ENCODE measurements at places on chromosomes 11 and 22.

DNA sequence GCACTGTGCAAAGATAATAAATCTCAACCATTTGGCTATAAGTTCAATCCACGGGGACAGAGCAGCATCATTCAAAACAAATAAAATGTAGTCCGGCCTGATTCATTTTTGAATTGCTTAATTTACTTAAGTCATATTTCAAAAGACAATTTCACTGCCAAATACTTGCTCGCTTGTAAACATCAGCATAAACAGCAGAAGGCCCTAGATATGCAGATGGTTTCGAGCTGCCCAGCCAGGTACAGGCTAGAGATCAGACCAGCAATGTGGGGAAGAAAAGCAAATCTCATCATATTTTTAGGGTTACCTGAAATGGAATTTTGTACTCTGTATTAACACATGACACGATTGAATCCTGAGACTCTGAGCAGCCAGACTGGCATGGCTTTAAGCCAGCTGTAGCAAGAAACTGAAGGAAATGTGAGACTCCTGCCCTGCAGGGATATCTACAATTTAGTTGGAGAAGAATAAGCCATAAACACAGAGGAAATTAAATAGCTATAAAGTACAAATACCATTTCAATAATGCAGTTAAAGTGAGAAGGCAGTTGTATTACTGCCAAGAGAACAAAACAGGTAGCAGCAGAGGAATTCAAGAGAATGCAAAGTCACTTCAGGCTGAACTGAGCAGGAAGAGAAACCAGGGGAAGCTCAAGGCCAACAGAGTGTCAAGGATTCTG lies 440.3 kb downstream of the ETS1 start:
- no peak for DNase-seq

GRCh38 chr22:27377501-27378295 lies 423.9 kb downstream of the MN1 start:
- no peak for DNase-seq

- DNase-seq, result no peak
Measured at GRCh38 chr11:635945-636510, 1.0 kb upstream of the DRD4 start.

DNA sequence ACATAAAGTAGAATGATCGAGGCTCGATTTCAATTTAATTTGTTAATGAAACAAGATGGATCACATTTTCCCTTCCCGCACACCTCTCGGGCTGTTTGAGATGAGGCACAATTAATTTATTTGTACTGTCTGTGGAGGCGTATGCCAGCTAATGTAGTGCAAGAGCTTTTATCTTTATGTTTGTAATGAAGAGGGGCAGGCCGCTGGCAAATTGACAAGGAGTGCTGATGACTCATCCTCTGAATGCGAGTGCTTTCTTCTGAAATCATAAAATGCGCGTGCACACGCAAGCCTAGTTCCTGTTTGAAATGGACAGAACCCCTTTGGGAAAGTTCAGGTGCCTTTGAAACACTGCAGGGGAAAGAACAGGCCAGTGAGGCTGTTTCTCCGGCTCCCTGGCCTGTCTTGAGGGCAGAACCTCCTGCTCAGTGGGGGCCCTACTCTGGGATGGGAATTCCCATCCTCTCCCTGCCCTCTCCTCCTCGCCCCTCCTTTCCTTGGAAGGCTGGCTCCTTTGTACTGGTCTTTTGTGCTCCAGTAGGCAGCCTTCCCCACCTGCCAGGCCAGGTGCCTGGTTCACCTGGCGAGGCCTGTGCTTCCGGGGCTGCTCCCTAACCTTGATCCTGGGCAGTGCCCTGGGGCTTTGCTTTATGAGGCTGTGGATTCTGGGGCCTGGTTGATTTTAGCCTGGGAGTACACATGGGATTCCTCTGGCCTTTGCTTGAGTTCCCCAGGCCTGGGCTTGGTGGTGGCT lies 50.3 kb downstream of the TEAD1 start:
- DNase-seq, result peak; percentile 2

DNA sequence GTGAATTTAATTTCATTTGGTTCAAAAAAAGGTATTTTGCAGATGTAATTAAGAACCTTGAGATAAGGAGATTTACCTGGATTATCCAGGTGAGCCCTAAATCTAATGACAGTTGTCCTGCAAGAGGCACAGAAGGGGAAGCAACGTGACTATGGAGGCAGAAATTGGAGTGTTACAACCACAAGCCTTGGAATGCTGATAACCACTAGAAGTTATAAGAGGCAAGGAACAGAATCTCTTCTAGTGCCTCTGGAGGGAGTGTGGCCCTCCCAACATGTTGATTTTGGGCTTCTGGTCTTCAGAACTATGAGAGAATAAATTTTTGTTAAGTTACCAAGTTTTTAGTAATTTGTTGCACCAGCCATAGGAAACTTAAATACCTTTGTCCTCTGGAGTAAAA lies 32.8 kb downstream of the RRM1 start:
- DNase-seq, result no peak

- no peak for DNase-seq
Measured at GRCh38 chr11:131792243-131792642, 421.8 kb downstream of the NTM start.

- no peak for DNase-seq
Measured at GRCh38 chr11:120539667-120540369, 28.3 kb downstream of the GRIK4 start.

- DNase-seq, result peak; percentile 28
Measured at GRCh38 chr22:21014726-21015465, at the start of gene P2RX6. Gene P2RX6, plus strand, starts transcription at chr22:21015165. Its CDS starts 10 bp downstream, at chr22:21015175.

- DNase-seq, result no peak
Measured at GRCh38 chr11:76355172-76355571, 25.8 kb downstream of the THAP12 start.

- DNase-seq, result no peak
Measured at GRCh38 chr11:106986261-106986660, 32.0 kb downstream of the GUCY1A2 start.

- DNase-seq, result no peak
Measured at GRCh38 chr22:35305525-35306070, 5.9 kb downstream of the TOM1 start.
